ENCODE measurements at places on chromosomes 11 and 22. TPM values are rescaled to one million over a fixed set of nuclear protein-coding genes. Genes with fewer than 3 reads are reported as not detected.

GRCh38 chr11:3341298-3341697 lies 37.6 kb downstream of the ZNF195 start:
- DNase-seq = no peak

GRCh38 chr11:43837879-43838278 lies 42.8 kb upstream of the ALKBH3 start:
- no peak for DNase-seq

DNA sequence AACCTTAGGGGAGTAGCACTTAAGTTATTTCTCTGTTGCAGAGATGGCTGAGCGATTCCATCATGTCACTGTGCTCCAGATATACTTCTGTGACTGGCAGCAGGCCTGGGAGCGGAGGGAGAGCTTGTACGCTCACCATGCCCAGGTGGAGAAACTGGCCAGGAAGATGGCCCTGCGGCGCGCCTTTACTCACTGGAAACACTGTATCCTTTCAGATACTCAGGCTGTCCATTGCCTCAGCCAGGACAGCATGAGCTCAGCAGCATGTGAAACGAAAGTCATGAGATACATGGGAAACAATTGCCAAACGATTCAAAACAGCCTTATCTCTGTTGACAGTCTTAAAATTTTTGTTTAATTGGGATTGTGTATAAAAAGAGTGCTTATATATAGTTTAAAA lies 78.9 kb downstream of the SFI1 start:
- DNase-seq = no peak

DNA sequence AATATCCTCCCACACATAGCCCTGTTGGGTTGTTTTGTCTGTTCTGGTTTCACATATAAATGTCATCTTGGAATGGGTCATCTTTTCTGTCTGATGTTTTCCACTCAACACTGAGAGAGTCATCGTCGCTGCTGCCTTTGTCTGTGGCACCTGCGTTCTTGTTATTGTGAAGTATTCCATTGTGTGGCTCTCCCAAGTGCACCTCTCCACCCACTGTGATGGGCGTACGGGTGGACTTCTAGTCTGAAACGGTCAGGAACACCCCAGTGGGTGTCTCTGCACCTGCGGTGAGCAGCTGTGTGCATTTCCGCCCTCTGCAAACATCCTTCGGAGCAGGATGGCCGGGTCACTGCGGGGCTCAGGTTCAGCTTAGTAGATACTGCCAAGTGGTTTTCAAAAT lies 34.5 kb upstream of the RTL6 start:
- no peak for DNase-seq

DNA sequence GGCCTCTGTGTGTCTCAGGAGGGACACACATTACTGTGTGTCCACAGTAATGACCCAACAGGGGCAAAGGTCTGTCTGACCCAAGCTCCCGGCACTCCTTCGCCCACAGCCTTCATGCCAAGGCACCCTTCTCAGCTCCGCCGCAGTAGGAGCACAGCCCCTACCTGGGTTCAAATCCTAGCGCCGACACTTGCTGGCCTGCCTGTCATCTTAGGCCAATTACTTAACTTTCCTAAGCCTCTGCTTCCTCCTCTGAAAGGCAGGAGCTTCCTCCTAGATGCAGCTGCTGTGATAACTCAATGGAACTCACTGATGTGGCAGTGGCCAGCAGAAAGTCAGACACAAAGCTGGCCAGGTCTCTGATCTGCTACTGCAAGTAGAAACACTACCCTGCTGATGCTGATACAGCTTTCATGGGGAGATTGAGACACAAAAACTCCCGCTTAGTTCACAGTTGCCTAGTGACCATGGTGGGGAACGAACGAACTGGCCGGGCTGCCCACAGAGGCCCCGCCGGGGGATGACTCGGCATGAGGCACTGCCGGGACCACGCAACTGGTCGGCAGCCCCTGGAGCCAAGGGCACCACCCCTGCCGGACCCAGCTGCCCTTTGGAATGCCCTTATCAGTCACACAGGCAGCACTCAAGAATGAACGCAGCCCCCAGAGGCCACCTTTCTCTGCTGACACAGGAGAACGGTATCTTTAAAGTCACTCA lies 8.1 kb downstream of the EHD1 start:
- DNase-seq = no peak

CEND1 gene
- total RNA-seq = 0.58 TPM
